ENCODE measurements at places on chromosomes 4 and X.

DNA sequence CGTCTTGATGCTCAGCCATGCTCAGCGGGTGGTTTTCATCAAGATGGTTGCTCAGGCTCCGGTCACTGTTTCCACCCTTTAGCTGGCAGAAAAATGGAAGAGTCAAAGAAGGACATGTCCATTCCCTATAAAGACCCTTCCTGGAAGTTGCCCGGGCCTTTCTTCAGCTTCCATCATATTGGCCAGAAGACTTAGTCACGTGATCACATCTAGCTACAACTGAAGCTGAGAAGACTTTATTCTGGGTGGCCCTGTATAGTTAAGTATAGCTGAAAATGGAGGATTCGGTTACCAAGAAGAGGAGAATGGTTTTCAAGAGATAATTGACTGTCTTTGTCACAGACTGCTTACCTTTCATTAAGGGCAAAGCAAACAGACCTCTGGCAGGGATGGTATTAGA, 296.7 kb upstream of the CASK start:
- DNase-seq = no peak

DNA sequence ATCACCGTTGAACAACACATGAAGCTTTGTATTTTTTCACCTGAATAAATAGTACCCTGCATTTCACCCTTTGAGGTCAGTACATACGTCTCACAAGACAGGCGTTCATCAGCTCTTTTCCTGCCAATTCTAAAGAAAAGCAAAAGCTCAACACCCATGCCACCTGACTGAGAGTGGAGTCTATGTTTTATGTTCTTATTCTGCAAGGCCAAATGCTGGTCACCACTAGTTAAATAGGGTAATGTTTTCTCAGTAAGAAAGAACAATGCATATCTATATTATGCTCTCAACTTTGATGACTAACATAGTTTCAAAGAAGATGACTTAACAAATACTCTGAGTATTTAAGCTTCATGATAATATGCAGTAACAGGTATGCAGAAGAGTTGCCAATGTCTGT, 336.3 kb upstream of the BMP3 start:
- DNase-seq = no peak

DNA sequence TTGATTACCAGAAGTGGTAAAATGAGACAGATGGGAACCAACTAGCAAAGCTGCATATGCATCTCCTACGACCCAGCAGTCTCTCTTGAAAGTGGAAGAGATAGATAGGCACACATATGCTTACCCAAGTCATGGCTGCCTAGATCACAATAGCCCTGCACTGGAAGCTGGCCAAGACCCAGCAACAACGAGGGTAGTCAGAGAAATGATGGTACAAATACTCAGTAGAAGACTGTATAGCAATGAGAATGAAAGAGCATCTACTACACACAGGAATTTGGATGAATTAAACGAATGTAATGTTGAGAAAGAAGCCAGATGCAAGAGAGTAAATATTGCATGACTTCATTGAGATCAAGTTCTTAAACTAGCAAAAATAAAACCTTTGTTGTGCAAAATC, 100.3 kb upstream of the FAT1 start:
- no peak for DNase-seq

GRCh38 chrX:13652850-13653693, at the start of gene TCEANC:
Gene TCEANC (plus strand): TSS chrX:13653141. CDS start chrX:13662509, 9,368 bp downstream.
- peak; percentile 98 for DNase-seq

DNA sequence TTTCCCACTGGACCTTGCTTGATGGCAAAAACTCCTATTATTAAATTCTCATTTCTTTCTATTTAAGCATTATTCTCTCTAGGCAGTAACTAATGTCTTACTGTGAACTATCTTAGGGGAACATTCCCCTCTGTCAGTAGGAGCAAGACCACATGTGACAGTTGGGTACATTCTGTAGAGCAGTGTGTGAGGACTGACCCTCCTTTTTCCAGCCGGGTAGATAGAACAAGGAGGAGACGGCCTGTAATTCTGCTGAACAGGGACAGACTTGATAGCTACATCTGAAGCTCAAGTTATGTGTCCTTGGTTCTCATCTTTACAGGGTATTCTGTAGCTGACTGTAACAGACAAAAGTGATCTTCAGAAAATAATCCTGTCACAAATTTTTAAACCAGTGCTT, 43.3 kb downstream of the FNIP2 start:
- DNase-seq = no peak

DNA sequence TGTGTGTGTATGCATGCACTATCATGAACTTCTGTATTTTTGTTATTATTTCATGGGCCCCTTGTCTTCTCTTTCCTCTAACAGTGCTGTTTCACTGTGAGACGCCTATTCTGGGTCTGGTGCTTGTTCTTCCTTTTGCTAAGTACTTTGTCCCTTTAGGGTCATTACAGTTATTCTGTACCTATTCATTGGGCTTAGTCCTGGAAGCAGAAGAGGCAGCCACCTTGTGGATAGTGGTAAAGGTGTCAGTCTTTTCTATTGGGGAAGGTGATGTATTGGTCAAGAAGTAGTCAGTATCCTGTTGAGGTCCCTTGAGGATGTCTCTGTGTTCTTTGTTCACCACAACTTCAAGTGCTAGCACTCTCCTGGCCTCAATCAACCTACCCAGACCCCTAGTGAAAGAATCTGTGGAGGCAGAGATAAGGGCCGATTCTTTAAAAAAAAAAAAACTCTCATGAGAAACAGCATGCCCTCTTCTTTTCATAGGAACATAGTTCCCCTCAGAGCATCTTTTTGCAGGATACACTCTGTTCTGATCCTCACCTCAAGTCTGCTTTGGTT, 593.8 kb downstream of the SPRY1 start:
- peak; percentile 17 for DNase-seq

All from WERI-Rb-1 (cell line).